Skeletal muscle cell (primary cell): ENCODE measurements at places on chromosomes 4 and X.

- DNase-seq, result no peak
Observed at GRCh38 chrX:12866451-12867377, at the start of gene TLR7. Gene TLR7, plus strand, starts transcription at chrX:12867072. Its CDS starts 507 bp downstream, at chrX:12867579.

GRCh38 chrX:86148594-86148993 is 343 bp downstream of the DACH2 start:
- no peak for DNase-seq

GRCh38 chrX:9738151-9738550 is 27.5 kb downstream of the GPR143 start:
- DNase-seq, result no peak

GRCh38 chrX:44971674-44972073 is 98.7 kb downstream of the KDM6A start:
- DNase-seq, result no peak

- no peak for DNase-seq
Observed at GRCh38 chr4:15875663-15876460, 62.7 kb downstream of the FGFBP1 start.

GRCh38 chrX:7083468-7084396 is 63.8 kb upstream of the STS start:
- DNase-seq, result peak; percentile 82

- no peak for DNase-seq
Observed at GRCh38 chr4:141605425-141605856, 30.9 kb upstream of the IL15 start.

DNA sequence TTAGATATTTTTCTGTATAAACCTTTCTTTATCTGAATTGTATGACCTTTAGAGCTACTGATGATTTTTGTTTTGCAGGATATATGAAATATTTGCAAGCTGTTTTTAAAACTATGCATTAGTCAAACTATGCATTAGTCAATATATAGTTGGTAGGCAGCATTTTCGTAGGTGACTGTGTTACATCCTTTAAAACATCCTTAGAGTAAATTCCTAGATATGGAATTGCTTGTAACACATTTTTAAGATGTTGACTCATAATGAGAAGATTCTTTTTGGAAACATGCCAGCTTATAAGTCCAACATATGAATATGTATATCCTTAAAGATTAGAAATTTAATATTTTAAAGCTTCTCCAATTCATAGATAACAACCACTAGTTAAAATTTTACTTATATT is 1768.5 kb downstream of the PCDH7 start:
- DNase-seq, result no peak

DNA sequence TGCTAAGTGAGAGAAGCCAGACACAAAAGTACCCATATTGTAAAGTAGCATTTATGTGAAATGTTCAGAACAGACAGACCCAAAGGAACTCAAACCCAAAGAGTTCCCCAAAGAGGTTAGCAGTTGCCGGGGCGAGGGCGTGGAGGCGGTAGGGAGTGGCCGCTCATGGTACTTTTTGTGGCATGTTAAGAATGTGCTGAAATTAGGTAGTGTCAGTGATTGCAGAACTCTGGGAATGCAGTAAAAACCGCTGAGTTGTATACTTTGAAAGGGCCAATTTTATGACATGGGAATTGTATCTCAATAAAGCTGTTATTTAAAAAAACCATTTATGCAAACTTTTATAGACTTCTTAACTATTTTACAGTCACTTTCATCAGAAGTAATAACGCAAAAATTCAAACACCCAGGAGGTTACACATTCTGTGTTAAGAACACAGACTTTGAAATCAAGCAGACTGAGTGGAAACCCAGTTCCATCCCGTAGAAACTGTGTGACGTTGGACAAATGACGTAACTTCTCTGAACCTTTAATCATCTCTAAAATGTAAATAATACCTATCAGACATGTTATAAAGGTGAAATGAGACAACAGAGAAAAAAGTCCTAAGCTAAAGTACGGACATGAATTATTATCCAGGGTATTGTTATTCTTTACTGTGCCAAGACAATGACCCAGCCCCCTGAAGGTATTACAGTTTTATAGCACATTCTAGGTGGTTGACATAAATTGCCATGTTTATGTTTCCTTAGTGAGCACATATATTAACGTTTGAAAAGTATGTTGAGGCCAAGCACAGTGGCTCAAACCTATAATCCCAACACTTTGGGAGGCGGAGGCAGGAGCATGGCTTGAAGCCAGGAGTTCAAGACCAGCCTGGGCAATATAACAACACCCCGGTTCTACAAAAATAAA is 19.7 kb downstream of the ZFP42 start:
- DNase-seq, result no peak

GRCh38 chrX:103793545-103793940 is 16.9 kb downstream of the PLP1 start:
- no peak for DNase-seq

DNA sequence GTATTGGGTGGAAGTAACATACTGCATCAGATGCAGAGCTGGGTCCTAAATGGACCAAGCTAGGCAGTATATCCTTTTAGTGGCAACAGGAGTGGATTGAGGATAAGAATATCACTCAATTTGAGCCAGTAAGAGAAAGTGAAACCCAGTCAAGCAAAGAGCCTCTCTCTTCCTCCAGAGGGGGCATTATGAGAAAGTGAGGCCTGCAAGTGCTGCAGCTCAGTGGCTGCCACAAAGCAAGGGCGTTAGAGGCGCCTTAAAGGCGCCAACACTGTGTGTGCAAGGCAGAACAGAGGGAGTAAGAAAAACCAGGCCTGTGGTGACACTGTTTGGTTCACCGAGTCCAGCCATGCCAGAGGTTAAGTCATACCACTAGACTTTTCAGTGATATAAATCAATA is 17.5 kb downstream of the STX18 start:
- no peak for DNase-seq

DNA sequence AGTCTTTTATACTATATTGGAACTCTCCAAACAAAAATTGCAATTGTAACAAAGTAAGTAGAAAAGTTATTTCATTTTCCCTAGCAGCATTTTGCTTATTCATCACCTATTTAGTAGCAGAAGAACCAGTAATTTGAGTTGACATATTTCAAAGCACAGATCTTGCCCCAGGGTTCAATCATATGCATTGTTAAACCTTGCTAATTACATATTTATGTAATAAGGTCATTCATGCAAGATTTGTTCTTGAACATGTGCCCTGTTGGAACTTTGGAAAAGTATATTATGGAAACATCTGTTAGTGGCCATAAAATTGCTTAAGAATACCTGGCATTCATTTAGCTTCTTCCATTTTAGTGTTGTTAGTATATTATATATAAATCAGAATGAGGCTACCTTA is 191.7 kb downstream of the TLL1 start:
- DNase-seq, result no peak
